ENCODE measurements at places on chromosomes 7 and 10.

DNA sequence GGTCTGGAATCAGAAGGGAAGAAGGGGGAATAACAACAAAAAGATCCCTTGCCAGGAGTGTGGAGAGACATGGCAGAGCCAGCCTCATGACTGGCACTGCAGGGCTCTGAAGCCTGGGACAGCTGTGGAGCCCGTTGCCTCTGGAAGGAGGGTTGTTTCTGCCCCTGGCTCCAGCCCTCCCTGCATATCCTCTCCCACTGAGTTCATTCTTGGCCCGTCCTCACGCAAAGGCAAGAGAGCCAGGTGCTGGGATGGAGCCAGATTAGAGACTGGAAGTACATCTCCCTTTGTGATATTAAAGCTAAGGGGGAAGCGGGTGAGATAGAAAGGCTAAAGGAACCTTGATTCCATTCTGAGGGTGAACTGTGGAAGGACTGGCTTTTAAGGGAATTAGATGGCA lies 141.5 kb upstream of the NPVF start:
- DNase-seq, result no peak

GRCh38 chr10:119893845-119894427 lies 1.4 kb downstream of the SEC23IP start:
- no peak for DNase-seq

DNA sequence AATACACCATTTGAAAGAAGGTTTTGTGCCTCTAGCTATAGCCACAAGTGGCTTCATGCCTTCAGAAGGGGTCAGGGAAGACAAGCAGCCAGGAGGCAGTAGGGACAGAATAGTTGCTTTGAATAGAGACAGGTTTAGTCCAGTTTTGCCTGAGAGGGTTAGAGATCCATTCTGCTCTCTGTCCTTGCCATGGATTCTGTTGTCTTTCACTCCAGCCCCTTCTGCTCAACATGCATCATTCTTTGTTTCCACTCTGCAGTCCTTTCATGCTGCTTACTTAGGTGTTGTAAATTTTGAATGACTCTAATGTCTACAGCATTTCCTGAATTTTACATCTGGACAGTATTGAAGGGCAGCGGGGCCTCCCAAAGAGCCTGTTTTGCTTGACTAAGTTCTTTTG lies 60.3 kb downstream of the CNTNAP2 start:
- no peak for DNase-seq

- DNase-seq, result no peak
Measured at GRCh38 chr10:90665905-90666662, 191.8 kb downstream of the HTR7 start.

DNA sequence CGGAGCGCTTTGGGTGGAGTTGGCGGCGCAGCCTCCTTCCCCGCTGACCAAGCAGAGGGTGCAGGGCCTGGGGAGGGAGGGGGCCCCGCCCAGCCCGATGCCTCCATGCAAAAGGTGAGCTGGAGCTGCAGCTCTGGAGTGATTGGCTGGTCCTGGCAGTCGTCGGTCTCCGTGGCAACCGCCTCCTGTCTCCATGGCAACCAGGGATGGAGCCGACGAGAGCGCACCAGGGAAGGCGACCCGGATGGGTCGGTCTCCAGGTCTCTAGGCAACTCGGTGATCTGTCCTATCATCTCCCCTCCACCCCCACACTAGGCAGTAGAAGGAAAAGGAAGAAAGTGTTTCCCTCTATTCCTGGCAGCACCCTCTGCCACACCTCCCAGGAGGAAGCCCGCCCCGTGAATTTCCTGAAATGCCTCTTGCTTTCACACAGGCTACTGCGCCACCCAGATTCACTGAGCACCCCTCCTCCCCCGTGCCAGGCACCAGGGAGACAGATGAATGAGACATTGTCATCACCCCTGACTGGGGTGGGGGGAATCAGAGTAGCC lies 647 bp upstream of the NACAD start:
- no peak for DNase-seq

GRCh38 chr10:3469639-3470020 lies 297.0 kb upstream of the PITRM1 start:
- DNase-seq, result no peak

DNA sequence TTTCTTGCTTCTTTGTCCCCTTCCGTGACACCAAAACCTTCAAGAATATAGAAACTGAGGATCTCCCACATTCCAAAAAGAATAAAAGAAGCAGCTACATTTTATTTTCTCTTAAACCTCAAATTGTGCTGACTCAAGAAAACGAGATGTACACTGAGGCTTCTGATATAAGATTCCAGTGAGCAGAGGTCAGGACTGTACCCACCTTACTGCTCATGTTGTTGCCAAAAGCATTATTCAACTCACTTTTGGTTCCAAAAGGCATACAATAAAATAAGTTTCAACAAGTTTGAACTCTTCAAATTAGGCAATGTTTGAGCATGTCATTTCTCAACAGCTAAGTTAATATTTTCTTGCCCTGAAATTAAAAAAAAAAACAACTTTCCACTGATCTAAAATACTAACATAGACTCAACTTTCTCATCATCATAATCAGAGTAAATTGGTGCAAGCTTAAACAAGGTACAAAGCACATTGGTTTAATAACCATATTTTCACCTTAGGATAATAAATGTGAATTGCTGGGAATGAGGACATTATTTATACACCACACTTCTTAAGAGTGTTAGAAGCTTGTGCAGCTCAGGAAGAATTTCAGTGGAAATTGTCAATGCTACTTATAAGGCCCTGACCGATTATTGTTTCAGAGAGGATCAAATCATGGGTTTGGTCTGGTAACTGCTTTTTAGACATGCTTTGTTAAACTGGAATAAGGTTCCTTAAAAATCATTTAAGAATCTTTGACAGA lies 629.0 kb upstream of the IGFBP3 start:
- DNase-seq, result no peak

DNA sequence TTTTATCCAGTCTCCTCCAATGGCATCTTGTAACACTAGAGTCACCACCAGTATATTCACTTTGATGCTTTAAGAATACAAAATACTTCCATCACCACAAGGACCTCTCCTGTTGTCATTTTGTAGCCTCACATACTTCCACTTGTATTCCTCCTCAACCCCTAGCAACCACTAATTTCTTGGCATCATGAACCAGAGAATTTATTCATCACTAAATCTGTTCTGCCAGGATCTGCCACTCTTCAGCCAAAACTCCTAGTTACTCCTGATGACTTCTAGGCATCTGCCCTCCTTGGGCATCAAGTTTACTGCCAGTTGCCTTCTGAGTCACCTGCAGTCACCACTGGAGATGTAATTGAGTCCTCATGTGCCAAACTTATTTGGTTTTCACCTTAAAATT lies 906.8 kb downstream of the CNTNAP2 start:
- DNase-seq, result no peak

- DNase-seq, result no peak
Measured at GRCh38 chr10:127207081-127207480, 10.7 kb upstream of the INSYN2A start.

DNA sequence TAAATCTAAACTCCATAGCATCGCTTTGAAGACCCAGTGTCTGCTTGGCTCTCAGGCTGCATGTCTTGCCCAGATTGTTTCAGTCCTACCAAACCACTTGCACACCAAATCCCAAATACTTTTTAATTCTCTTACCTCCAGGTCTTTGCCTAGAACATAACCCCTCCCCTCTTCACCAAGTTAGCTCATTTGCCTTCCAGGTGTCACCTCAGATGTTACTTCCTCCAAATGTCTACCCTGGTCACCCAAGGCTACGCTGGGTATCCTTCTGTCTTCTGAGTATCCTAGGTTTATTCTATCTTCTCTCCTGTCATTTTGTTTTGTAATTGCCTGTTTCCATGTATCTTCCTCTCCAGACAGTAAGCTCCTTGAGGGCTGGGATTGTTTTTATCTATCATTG lies 11.1 kb downstream of the SLC25A28 start:
- DNase-seq, result no peak

GRCh38 chr10:13140627-13141190 lies 20.6 kb upstream of the MCM10 start:
- no peak for DNase-seq

- DNase-seq, result no peak
Measured at GRCh38 chr7:3911685-3912084, 610.6 kb downstream of the SDK1 start.

GRCh38 chr10:83965473-83965872 lies 173.8 kb upstream of the GHITM start:
- DNase-seq, result no peak

GRCh38 chr10:124824507-124824906 lies 22.9 kb downstream of the ABRAXAS2 start:
- no peak for DNase-seq

GRCh38 chr7:94003446-94004023 lies 620 bp downstream of the BET1 start:
- no peak for DNase-seq

- DNase-seq, result no peak
Measured at GRCh38 chr7:41403291-41403690, 299.6 kb downstream of the INHBA start.

GRCh38 chr7:150975536-150976319 lies 2.4 kb downstream of the KCNH2 start:
- no peak for DNase-seq

GRCh38 chr10:110151971-110152370 lies 55.4 kb upstream of the MXI1 start:
- no peak for DNase-seq

- DNase-seq, result no peak
Measured at GRCh38 chr10:54282012-54282411, 519.0 kb downstream of the PCDH15 start.

DNA sequence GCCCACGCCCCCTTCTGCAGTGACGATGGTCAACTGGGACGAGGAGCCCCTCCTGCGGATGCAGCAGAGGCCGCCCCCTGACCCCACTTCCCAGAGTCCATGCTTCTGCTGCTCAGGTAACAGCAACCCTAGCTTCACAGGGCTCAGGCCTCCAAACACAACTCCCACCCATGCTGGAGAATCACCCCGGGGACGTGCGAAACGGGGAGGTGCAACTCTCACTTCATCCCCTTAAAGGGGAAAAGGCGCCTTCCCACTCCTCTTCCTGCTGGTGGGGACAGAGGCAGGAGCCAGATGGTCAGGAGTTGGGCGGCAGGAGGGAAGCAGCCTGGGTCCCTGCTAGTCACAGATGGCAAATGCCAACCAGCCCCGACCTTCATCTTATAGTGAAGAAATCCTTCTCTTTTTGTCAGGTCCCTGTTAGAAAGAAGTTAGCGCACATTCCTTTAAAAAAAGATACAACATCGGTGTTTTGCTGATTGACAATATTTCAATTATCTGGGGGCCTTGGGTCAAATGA lies 155.4 kb downstream of the DIP2C start:
- DNase-seq, result no peak

- no peak for DNase-seq
Measured at GRCh38 chr7:112533591-112533990, 52.8 kb downstream of the LSMEM1 start.

- no peak for DNase-seq
Measured at GRCh38 chr7:46969303-46970130, 612.4 kb downstream of the TNS3 start.

DNA sequence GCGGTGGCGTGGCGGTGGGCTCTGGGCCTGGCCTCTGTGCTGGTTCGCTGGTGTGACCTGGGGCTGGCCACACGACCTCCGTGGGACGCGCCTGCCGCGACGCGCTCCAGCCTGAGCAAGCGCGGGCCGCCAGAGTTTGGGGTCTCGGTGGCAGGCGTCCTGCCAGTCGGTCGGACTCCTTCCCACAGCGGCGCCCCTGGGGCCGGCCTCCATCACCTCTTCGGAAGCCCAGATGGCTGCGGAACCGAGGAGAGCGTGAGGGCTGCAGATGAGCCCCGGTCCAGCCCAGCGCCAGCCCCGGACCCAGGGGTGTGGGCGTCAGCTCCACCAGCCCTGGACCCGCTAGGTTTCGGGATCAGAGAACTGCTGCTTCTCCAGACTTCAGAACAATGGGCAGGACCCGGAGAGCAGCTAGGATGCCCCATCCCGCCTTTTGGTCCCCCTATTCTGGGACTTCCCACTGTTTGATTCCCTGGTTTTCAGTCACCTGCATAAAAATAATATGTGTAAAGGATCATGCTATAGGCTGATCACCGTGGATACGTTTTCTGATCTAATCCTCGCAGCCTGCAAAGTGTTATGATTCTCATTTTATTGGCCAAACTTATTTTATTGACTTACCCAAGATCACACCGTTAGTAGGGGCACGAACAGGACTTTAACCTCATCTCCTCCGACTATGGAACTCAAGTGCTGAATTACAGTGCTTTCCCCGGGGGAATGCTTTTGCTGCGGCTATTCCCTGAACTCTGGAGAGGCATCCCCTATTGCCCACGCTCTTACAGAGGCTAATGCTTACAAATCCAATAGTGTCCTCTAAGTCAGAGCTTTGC lies 2.8 kb downstream of the CYP26C1 start:
- no peak for DNase-seq
